Umbilical cord (tissue), 2 donors: ENCODE measurements at places on chromosomes 12 and 14. TPM values are rescaled to one million over a fixed set of nuclear protein-coding genes. Genes with fewer than 3 reads are reported as not detected.
A peak's percentile ranks its signal among the peaks of the same experiment; 100 is the strongest.

The MGP gene
- 434 TPM for total RNA-seq

The ESRRB gene
- 1.2 TPM for total RNA-seq

The KLRK1 gene
- 1.2 TPM for total RNA-seq

The BEGAIN gene
- 15.6 TPM for total RNA-seq

The NRIP2 gene
- total RNA-seq = 0.48 TPM

The RASSF8 gene
- 91.2 TPM for total RNA-seq

The CMA1 gene
- total RNA-seq = not detected

The P2RX2 gene
- total RNA-seq = not detected

The ASCL1 gene
- not detected for total RNA-seq

GRCh38 chr12:111546171-111546570 lies 52.9 kb downstream of the ATXN2 start:
- no peak for DNase-seq

DNA sequence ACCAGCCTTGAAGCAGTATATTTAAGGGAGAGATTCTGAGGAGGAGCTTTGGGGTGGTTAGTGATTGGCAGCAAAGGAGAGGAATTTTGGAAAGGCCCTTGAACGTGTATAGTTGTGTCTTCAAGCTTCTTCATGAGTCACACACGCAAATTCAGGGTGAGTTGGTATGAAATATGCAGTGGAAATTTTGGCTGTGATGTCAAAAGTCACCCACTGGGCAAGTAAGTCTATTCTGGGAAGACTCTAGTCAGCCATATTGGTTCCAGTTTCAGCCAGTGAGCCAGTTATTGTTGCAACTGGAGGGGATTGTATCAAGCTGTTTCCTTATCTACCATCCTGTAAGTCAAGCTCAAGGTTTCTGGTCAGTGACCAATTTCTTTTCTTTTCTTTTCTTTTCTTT lies 32.0 kb upstream of the VASH1 start:
- no peak for DNase-seq

DNA sequence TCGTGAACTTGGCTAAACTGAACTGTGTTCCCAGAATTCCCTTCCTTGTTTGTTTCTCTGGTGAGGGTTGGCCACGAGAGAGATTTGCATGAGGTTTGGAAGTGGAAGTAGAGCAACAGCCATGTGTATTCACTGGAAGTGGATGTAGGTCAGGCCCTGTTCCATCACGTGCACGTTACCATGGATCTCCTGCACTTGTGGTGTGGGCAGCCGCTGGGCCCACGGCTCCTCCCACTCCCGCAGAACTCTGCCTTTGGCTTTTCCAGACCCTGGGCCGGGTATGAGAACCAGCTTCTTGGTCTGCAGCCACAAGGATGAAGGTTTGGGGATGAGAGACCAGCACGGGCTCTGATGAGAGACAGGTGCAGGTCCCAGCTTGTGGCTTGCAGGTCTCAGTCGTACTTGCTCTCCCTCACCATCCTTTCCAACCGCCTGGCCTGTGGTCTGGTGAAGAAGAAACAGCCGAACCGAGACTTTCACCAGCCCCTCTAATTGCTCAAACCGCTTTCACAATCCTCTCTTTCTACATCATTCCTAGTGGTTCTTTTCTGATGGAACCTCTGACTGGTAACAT lies 94.9 kb downstream of the DUSP16 start:
- no peak for DNase-seq

- DNase-seq = no peak
Observed at GRCh38 chr12:131862084-131862441, 32.4 kb upstream of the ULK1 start.

DNA sequence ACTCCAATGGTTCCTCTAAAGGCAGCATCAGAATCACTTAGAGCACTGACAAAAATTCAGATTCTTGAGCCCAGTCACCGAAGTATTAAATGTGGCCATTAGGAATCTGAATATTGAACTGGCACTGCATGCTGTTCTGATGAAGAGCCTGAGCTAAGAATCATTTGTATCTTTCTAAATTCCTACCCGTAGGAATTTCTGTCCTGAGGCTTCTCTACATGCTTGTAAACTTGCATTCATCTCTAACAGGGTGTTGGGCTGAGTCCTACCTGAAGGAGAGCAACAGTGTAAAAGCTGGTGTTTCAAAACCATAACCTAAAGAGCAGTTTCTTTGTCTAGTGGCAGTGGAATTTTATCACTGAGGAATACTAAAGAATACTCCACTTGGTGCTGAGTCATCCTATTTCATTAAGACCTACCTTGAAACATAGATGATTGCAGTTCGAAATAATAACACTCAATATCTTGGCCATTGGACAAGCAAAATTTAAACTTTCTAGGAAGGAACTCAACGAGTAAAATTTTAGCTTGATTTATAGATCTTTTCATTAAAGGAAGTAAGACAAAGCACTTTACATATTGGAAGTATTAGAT lies 35.5 kb upstream of the C12orf75 start:
- no peak for DNase-seq

DNA sequence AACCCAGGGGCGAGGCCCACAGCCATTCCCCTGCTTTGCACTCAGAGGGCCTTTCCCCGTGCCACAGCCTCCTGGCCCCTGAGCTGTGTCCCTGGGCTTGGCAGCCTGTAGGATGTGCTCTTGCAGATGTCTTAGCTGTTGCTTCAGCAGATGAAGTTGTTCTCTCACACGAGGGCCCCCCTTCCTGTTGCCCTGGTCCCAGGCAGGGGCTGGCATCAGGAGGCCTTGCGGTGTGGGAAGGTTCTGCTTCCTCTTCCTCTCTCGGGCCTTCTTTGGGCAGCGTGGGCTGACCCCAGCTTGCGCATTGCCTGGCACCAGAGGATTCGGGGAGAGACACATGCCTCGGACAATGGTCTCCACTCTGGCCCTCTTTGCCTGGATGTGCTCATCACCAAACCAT lies 12.7 kb downstream of the PROX2 start:
- DNase-seq = no peak

DNA sequence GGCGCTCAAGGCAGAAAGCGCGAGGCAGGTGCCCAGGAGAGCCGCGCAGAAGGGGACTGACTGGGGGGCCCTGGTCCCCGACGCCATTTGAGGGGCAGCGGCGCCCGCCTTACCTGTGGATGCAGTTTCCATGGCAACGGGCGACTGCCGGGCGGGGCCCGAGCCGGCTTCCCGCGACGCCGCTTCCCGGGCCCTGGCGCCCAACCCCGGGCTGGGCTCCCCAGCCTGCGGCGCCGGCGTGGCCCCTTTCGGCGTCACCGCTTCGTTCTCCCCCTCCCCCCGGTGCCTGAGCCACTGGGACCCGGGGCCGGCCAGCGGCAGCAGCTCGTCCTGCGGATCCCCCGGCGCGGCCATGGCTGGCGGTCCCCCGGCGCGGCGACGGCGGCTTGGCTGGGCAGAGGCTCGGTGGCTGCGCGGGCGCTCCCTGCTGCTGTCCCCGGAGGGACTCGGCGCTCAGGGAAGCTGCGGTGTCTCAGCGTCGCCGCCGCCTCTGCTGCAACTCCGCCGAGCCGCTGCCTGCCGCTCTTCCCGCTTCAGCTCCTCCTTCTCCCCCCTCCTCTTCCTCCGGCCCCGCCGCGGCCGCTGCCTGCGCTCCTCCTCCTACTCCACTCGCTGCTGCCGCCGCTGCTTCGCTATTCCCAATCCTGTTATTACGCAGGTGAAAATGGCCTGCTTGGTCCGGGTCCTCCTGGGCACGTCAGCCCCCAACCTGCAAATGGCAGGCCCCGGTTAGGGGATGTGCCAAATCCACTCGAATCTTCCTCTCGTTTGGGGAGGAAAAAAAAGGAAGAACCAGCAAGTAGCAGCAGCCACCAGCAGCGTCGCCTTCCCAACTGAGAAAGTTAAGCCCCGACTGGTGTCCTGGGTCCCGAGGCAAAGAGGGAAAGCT lies at the start of gene RTN1:
Gene RTN1, minus strand, starts transcription at position 500 of the 889 bp plus-strand sequence. Its CDS starts 146 bp downstream, at position 354.
- DNase-seq = peak; percentile 66

GRCh38 chr14:61461808-61462275 lies 140.5 kb downstream of the PRKCH start:
- DNase-seq = peak; percentile 86

DNA sequence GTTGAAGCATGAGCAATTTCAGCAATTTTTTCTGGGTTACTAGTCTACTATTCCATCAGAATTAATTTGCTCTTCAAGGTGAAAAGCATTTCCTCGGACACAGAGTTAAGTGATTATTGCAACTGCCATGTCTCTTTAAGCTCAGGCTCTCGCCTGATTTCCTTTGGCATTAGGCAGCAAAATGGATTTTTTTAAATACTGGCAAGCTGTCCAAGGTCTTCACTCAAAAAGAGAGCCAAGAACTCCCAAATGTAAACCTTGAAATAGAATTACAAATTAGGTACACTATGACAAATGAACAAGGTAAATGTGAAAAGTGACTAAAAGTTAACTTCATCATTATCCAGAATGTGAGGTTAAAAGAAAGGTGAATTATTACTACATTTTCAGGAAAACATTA lies 111.9 kb downstream of the GARIN6 start:
- DNase-seq = no peak

GRCh38 chr14:94458558-94459205 lies 6.1 kb upstream of the SERPINA11 start:
- DNase-seq = no peak

GRCh38 chr14:63453443-63453936 lies 89.7 kb downstream of the PPP2R5E start:
- DNase-seq = peak; percentile 38

GRCh38 chr12:96194971-96195844 lies 1.0 kb downstream of the ELK3 start:
- DNase-seq = peak; percentile 88

DNA sequence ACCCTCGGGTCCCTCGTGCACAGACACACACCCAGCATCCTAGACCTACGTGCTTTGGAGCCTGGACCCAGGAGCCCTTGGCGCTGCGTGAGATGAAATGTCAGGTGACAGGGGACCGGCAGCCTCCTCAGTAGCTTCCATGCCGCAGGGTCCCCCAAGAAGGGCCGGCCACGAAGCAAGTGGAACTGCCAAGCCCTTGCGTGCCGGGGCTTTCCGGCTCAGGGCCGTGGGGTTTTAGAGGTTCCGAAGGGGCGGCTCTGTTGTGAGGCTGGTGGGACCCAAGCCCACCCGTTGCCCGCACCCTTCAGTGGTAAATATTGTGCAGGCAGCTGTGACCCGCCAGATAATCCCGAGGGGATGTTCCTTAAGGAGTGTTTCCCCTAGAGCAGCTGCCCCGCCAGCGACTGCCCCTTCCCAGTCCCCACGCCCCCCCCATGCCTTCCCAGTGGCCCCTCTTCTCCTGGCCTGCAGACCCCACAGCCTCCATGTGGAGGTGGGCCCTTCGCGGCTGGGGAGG lies 133.7 kb downstream of the ADGRD1 start:
- DNase-seq = no peak

DNA sequence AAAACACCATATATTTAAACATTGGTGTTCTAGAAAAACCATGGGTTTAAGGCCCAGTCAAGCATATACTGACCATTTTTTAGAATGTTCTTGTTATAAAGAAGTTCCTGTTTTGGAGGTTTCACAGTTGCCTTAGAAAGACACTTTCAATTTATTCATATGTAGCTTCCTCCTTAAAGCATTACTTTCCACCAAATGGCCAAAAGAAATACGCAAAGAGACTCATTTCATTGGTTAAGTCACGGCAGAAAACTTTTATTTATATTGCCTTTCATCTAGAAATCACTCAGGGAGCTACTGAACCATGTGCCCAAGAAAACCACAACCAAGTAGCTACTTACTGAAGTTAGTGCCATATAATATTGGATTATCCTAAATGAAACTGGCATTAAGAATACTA lies 40.0 kb downstream of the MYBPC1 start:
- no peak for DNase-seq

DNA sequence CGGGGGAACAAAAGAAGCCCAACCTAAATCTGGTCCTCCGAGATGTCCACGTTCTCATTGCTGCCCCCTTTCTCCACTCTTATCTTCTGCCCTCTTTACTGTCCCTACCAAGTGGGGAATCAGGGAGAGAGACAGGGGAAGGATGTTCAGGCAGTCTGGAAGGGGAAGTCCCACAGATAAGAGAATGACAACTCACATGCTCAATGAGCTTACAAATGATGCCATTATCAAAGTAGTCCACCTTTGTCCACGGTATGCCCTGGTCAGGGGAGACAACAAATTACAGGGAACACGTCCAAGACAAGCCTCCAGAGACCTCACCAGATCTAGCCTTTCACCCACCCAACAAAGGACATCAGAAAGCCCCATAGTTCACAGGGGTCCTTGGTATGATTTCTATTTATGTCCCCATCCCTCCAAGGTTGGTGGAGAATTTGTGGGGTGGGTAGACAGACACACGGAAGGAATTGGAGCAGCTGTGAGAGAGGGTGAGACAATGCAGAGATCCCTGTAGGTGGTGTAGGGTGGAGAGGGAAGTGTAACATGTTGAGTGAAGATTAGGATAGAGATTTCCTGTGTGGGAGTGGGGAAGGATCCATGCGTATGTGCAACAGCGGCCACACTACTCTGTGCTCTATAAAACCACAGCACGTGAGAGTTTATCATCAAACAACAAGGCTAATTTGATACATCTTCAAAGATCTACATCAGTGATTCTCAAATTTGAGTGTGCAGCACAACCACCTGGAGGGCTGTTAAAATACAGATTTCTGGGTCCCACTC lies 10.7 kb downstream of the MYO1A start:
- no peak for DNase-seq

DNA sequence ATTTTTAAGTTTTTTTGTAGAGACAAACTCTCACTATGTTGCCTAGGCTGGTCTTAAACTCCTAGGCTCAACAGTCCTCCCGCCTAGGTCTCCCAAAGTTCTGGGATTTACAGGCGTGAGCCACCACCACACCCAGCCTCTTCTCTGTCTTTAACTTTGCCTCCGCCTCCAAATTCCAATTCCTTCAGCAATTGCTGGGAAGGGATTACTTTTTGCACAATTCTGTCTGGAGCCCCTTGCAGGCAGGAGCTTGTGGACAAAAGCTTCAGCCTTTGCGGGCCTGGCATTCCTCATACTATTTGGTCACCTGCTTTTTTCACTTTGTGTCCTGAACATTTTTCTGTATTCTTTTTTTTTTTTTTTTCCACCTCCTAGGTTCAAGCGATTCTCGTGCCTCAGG lies 26.0 kb downstream of the SH2B3 start:
- no peak for DNase-seq

DNA sequence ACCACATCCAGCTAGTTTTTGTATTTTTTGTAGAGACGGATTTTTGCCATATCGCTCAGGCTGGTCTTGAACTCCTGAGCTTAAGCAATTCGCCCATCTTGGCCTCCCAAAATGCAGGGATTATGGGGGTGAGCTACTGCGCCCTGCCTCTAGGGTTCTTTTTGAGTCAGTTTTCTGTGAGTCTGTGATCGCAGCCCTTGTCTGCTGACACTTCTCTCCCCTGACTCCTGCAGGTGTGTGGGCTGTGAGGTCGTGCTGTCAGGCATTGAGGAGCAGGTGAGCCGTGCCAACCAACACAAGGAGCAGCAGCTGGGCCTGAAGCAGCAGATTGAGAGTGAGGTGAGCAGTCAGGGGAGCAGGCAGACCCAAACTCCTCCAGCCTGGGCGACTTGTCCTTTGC lies 6.3 kb downstream of the COPS7A start:
- no peak for DNase-seq

GRCh38 chr12:12648951-12649650 lies 37.4 kb downstream of the CREBL2 start:
- DNase-seq = no peak
